ENCODE measurements at places on chromosomes 2 and 18. TPM values are rescaled to one million over a fixed set of nuclear protein-coding genes. Genes with fewer than 3 reads are reported as not detected.

GRCh38 chr2:241885946-241886643 lies 16.6 kb downstream of the RTP5 start:
- H3K27me3 ChIP-seq = no peaks in the 10 kb centered on the region
- peaks cover 24% of the 10 kb centered on the region for H3K4me1 ChIP-seq

GRCh38 chr2:195734395-195734794 lies 77.4 kb downstream of the SLC39A10 start:
- H3K4me3 ChIP-seq = no peak overlapping the region
- H3K27me3 ChIP-seq = no peaks in the 10 kb centered on the region
- H3K27ac ChIP-seq = no peak overlapping the region
- no peaks in the 10 kb centered on the region for H3K4me1 ChIP-seq
- peaks cover 8% of the 10 kb centered on the region for H3K36me3 ChIP-seq

DNA sequence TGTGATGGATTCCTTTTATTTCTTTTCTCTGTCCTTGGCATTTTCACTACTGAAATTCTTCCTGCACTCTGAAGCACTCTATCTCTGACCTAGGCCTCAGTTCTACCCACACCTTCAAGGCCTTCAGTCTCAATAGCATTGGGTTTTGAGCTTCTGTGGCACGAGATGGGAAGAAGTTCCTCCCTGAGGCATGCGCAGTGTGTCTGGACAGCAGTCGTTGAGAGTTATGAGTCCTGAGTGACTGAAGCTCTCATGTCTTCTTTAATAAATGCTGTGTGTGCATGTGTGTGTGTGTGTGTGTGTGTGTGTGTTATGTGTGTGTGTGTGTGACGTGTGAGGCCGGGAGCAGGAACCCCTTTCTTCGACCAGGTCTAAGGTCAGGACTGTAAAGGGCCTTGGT lies 95.8 kb upstream of the DAPL1 start:
- no peaks in the 10 kb centered on the region for H3K27me3 ChIP-seq
- H3K4me1 ChIP-seq = no peaks in the 10 kb centered on the region
- H3K4me3 ChIP-seq = no peak overlapping the region
- no peaks in the 10 kb centered on the region for H3K36me3 ChIP-seq
- DNase-seq = peak; percentile 80

- no peak overlapping the region for H3K27ac ChIP-seq
- H3K27me3 ChIP-seq = no peaks in the 10 kb centered on the region
- no peak for DNase-seq
- H3K4me1 ChIP-seq = no peaks in the 10 kb centered on the region
- H3K36me3 ChIP-seq = no peaks in the 10 kb centered on the region
Observed at GRCh38 chr2:1493431-1494126, 80.3 kb downstream of the TPO start.

DNA sequence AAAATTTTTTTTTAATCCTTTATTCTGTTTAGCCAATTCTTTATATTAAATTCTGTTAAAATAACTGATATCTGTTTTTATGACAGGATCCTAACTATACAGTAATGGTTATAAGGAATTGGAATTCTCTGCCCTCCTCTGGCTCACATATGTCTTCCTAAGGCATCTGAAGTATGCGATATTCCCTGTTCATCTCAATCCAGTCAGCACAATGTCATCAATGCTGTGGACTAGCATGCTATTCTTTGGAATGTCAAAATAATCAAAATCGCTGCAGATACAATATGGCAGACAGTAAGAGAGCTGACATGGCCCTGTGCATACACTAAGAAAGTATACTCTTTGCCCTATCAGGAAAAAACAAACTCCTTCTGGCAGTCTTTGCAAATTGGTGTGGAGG lies 107.6 kb downstream of the AP1S3 start:
- no peaks in the 10 kb centered on the region for H3K36me3 ChIP-seq
- H3K27ac ChIP-seq = no peak overlapping the region
- DNase-seq = no peak
- H3K27me3 ChIP-seq = no peaks in the 10 kb centered on the region
- no peak overlapping the region for H3K4me3 ChIP-seq

DNA sequence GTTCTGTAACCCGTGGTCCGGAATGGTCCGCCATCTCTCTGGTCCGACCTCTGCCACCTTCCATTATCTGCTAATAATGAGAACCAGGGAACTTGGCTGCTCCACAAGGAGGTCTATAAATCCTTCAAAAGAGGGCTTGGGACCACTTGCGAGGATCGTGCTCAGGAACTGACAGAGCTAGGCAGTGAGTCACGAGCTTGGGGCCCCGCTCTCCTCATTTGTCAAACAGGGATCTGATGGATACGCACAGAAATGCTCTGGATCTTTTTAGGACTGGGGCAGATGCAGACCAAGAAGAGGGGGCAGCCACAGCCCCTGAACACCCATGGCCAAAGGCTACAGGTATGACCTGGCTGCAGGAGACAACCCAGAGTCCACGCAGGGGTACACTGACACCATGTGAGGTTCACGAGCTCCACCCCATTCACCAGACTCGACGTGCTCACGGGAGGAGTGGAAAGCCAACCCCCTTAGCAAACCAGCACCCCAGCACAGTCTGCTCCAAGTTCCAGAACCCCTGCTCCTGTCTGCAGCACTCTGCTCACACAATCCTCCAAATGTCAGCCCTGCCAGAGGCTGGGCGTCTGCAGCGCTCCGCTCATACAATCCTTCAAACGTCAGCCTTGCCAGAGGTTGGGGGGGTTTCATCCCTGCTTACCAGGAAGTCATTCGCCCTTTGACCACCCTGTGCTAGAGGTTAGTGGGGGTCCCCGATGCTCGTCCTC lies 45.8 kb downstream of the ANO7 start:
- H3K27me3 ChIP-seq = no peaks in the 10 kb centered on the region
- H3K4me1 ChIP-seq = peaks cover 3% of the 10 kb centered on the region
- no peak overlapping the region for H3K4me3 ChIP-seq
- H3K27ac ChIP-seq = no peak overlapping the region

DNA sequence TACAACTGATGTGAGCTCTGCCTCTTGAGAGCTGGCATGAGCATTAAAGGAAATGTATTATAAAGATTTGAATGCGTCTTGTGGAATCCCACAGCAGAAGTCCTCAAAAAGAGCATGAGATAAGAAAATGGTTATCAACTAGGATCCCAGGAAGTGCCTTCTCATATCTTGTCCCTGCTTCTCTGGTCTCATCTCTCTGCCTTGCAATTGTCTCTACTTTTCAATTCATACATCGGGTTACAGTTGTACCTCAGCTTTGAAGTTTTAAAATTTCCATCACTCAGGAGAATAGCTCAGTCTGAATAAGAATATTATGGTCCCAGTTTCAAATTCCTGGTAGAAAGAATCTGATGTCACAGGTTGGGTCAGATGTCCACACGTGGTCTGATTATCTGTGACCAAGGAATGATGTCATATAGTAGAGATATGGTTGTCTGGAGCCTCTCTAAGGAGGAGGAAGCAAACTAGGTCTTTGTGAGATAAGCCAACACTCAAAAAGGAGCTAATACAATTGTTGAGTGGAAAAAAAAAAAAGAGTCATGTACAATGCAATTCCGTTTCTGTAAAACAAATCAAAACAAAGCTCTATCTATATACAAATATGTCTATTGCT lies 21.7 kb upstream of the CCDC88A start:
- H3K27me3 ChIP-seq = no peaks in the 10 kb centered on the region
- no peaks in the 10 kb centered on the region for H3K4me1 ChIP-seq
- H3K27ac ChIP-seq = no peak overlapping the region
- no peak overlapping the region for H3K4me3 ChIP-seq

DNA sequence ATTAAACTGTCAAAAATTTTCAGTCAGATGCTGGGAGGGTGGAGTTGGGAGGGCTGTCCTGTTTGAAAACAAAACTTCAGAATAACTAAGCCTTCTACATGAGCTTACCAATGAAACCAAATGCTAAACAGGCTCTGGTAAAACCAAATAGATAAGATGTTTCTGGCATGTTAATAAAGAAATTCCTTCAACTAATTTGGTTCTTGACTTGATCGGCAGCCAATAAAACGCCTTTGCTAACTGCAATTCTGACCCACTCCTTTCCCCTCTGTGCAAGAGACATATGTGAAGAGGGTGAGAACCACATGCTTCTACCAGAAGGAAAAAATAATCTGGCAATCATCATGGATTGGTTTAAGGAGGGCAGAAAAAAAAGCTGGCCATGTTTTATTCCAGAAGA lies 20.9 kb downstream of the MAP4K3 start:
- no peak overlapping the region for H3K27ac ChIP-seq
- no peak overlapping the region for H3K4me3 ChIP-seq
- no peaks in the 10 kb centered on the region for H3K27me3 ChIP-seq
- no peak for DNase-seq
- no peaks in the 10 kb centered on the region for H3K36me3 ChIP-seq
- peaks cover 83% of the 10 kb centered on the region for H3K4me1 ChIP-seq

DNA sequence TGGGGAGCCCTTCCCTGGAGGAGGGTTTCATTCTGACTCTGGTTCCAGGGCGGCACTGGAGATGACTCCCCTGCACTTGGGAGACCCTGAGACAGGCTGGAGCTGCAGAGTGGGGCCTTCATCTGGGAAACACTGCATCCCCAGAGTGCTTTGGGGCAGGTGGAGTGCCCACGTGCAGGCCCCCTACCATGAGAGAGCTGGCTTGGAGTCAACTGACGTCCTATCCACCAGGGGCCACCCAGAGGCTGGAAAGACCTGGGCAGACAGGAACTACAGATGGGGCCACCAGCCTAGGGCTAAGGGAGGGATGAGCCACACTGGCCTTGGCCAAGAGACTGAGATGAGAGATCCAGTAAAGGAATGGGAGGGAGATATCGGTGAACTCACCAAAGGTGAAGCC lies 153.8 kb downstream of the ASB1 start:
- H3K27me3 ChIP-seq = no peaks in the 10 kb centered on the region
- no peak overlapping the region for H3K27ac ChIP-seq
- no peak overlapping the region for H3K4me3 ChIP-seq
- no peak for DNase-seq

DNA sequence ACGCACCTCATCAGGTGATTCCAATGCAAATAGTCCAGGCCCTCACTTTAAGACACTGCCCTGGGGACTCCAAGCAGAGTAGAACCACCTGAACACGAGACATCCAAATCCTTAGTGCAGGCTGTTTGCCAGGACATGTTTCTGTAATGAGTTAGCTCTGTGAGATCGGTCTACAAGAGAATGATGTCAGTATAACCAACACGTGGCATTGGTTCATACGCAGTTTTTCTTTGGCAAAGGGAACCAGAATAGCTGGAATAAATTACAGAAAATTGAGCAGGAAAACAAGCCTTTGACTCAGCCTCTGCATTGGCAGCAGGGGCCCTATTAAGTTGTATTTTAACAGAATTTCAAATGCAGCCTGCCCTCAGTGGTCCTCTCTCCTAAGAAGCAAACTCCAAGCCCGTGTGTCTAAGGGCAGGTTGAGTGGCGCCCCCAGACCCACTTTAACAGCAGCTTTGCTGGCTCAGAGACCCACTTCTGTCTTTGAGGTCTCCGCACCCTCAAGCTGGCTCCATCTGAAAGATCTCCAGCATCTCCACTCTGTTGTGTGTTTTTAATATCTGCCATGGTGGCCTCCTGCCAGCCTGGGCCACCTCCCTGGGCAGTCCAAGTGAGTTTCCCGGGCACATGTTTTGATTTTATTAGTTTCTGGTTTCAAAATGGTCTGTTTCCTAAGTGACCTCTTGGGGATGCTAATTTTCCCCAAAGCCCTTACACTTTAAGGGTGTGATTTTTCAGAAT lies 61.3 kb downstream of the ALPK2 start:
- DNase-seq = no peak
- H3K4me1 ChIP-seq = peaks cover 8% of the 10 kb centered on the region
- no peak overlapping the region for H3K4me3 ChIP-seq
- no peaks in the 10 kb centered on the region for H3K27me3 ChIP-seq
- no peaks in the 10 kb centered on the region for H3K36me3 ChIP-seq
- H3K27ac ChIP-seq = no peak overlapping the region

GRCh38 chr2:121427187-121427689 lies 103.4 kb upstream of the RNU4ATAC start:
- DNase-seq = no peak
- no peak overlapping the region for H3K27ac ChIP-seq
- peaks cover 65% of the 10 kb centered on the region for H3K36me3 ChIP-seq
- no peaks in the 10 kb centered on the region for H3K4me1 ChIP-seq
- no peak overlapping the region for H3K4me3 ChIP-seq

DNA sequence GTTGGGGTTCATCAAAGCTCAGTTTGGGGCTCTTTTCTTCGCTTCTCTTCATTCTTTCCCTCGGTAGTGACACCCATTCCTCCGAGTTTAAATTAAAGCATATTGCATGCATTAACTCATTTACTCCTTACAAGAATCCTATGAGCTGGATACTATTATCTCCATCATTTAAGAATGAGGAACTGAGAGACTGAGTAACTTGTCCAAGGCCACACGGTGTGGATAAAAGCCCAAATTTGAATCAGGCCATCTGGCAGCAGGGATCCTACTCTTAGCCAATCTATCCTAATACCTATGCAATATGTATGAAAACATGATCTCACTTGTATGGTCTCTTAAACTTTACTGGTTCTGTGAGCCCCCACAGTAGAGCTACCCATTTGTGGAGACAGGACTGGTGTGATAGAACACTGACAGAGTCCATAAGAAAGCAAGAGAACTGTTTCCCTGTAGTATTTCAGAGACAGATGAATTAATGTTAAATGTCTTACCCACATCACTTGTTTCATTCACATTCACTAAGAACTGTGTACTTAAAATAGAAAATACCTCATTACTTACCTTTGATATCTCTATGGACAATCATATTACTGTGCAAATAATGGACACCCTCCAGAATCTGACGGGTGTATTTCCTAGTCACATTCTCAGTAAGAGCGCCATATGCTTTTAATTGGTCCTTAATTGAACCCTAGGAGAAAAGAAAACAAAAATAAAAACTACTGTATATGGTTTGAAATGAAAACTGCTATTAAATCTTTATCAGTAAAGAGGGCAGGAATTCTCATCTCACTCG lies 20.4 kb upstream of the ERCC3 start:
- H3K4me3 ChIP-seq = no peak overlapping the region
- H3K36me3 ChIP-seq = peaks cover 39% of the 10 kb centered on the region
- DNase-seq = no peak
- no peaks in the 10 kb centered on the region for H3K27me3 ChIP-seq
- H3K4me1 ChIP-seq = no peaks in the 10 kb centered on the region

DNA sequence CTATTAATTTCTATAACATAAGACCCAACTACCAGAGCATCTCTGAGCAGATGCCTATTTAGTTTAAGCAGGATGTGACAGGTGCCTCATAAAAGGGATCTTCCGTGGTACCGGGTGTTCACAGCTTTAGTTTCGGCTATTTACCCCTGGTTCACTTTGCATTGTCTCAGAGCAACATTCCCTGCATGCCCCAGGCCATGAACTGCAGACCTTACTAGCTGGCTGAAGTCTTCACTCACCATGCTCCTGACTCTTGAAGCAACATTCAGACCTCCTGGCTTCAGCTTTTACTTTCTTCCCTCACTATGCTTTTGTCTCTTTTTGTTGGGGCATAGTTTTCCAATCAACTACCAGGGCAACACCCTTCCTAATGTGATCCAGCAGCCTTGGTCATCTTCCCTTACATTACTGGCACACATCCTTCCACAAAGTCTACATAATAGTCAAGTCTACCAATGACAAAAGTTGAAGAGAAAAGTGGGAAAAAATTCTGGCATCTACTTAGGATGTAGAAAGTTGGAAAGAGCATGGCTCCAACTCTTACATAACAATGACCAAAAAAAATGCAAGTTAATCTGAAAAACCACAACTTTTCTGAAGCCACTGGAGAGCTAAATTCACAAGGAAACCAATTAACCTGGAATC lies 99.2 kb downstream of the SESTD1 start:
- no peaks in the 10 kb centered on the region for H3K27me3 ChIP-seq
- DNase-seq = no peak
- no peak overlapping the region for H3K27ac ChIP-seq
- no peak overlapping the region for H3K4me3 ChIP-seq
- no peaks in the 10 kb centered on the region for H3K4me1 ChIP-seq

Gene MC2R
- total RNA-seq = not detected

Gene COL4A4
- total RNA-seq = 7.0 TPM

Gene TMEM163
- total RNA-seq = 1.2 TPM

Gene HOXD13
- not detected for total RNA-seq

Gene ABCG5
- not detected for total RNA-seq

Gene HRH4
- not detected for total RNA-seq

All from esophagus muscularis mucosa (tissue), 4 donors.